ENCODE measurements at places on chromosomes 16 and 17. TPM values are rescaled to one million over a fixed set of nuclear protein-coding genes. Genes with fewer than 3 reads are reported as not detected.

DNA sequence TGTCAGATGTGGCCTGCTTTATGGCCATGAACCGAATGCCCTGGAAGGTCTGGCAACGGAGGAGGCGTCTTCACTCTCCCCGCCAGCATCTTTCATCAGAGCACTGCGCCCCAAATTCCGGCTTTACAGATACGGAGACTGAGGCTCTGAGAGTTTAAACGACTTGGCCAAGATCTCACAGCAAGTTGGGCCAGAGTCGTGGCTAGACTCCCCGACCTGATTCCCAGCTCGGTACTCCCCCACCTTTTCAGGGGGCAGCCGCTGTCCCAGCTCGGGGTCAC is 1.7 kb downstream of the NGFR start:
- DNase-seq: no peak

GRCh38 chr16:87721622-87722585 is 43.9 kb downstream of the KLHDC4 start:
- no peak for DNase-seq

Gene ABI3
- 1.1 TPM for total RNA-seq

Gene SHISA9
- under 0.01 TPM for total RNA-seq

DNA sequence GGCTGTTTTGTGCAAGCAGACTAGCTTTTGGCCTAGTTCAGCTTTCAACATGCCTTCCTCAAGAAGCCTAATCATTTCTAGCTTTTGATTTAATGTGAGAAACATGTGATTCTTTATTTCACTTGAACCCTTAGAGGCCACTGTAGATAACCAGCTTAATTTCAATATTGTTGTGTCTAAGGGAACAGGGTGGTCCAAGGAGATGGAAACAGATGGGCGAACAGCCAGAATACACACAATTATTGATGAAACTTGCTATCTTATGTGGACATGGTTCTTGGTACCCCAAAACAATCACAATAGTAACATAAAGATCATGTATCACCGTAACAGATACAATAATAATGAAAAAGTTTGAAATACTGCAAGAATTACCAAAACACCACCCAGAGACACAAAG is 4.8 kb downstream of the NPRL3 start:
- no peak for DNase-seq

GRCh38 chr17:32774695-32775084 is 102.2 kb downstream of the MYO1D start:
- DNase-seq: no peak

GRCh38 chr17:66508896-66509844 is 206.8 kb downstream of the PRKCA start:
- peak; percentile 90 for DNase-seq

Gene ETV4
- 4.3 TPM for total RNA-seq

- no peak for DNase-seq
Observed at GRCh38 chr17:4676791-4677190, 27.1 kb downstream of the PELP1 start.

GRCh38 chr16:56195151-56195550 is 3.9 kb downstream of the GNAO1 start:
- no peak for DNase-seq

GRCh38 chr16:54505549-54506213 is 219.1 kb upstream of the IRX3 start:
- no peak for DNase-seq

Gene RHBDL3
- 0.18 TPM for total RNA-seq

GRCh38 chr17:35734396-35734795 is 3.0 kb downstream of the RASL10B start:
- DNase-seq: no peak

Gene TP53TG3B
- total RNA-seq: not detected

Gene ZFP1
- 16.0 TPM for total RNA-seq

DNA sequence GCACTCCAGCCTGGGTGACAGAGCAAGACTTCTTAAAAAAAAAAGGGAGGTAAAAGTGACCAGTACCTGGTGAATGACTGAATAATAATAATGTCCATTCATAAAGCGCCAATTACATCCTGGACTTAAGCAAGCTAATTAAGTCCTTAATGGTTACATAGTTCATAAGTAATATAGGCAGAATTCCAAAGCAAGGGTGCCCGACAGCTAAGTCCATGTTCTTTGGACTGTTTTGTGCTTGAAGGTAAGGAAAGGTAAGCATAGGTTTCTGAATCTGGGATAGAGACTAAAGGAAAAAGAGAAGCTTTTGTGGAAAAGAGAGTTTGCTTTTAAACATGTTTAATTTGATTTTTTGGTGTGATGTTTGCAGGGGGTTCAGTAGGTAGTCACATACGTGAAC is 9.8 kb downstream of the POLR2A start:
- DNase-seq: no peak

- peak; percentile 12 for DNase-seq
Observed at GRCh38 chr17:45923511-45924268, 29.3 kb downstream of the MAPT start.

DNA sequence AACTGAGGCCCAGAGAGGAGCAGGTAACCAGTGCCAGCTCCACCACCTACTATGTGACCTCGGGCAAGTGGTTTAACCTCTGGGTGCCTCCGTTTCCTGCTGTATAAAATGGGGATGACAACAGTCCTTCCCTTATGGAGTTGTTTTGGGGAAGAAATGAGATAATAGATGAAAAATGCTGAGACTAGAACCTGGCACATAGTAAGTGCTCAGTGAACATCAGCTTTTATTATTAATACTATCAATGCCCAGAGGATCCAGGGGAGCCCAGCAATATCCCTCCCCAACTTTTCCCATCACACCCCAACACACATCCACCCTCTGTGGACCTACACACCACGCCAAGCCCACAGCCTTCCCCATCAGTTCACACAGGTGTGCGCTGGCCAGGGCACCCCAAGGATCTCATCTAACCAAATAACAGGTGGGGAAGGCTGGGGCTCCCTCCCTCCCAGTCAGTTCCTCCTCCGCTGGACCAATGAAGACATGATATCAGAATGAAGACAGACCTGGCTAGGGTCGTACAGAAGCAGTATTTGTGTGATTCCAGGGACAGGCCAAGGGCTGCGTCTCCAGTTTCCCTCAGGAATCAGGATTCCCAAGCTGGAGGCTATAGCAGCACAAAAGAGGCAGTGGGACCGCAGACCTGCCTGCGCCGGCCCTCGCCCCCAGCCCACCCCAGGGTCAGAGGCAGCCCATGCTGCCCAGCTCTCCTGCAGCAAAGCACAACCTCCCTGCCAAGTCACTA is 1.8 kb downstream of the ATP2A3 start:
- no peak for DNase-seq

Gene MMP15
- 0.18 TPM for total RNA-seq

GRCh38 chr16:72927199-72928089 is 120.5 kb downstream of the ZFHX3 start:
- DNase-seq: peak; percentile 97

DNA sequence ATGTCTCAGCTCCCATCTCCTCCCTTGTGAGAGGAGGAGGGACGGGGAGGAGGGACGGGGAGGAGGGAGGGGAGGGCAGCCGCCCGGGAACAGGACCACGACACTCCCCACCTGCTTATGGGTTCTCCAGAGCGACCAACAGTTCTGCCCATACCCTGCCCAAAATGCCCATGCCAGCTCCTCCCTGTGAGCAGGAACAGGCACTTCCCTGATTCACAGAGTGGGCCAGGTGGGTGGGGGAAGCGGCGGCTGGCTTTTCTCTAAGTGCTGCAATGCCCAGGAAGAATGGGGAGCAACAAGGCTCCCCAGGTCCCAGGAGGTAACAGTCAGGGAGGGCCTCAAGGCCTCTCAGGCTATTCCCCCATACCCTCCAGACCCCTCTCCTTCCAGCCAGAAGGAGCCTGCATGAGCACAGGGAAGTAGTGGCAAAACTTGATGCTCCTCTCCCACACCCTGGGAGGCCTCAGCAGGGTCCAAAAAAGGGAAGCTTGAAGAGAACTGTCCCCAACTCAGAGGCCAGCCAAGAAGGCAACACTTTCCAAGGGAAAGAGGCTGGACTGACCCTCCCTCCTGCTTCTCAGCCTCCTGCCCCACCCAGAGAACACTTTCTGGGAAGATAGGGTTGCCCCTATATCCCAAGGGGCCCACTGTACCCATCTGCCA is 53.8 kb downstream of the MYO18A start:
- DNase-seq: no peak

- DNase-seq: no peak
Observed at GRCh38 chr17:75269844-75270217, 1.2 kb downstream of the MIF4GD start.

DNA sequence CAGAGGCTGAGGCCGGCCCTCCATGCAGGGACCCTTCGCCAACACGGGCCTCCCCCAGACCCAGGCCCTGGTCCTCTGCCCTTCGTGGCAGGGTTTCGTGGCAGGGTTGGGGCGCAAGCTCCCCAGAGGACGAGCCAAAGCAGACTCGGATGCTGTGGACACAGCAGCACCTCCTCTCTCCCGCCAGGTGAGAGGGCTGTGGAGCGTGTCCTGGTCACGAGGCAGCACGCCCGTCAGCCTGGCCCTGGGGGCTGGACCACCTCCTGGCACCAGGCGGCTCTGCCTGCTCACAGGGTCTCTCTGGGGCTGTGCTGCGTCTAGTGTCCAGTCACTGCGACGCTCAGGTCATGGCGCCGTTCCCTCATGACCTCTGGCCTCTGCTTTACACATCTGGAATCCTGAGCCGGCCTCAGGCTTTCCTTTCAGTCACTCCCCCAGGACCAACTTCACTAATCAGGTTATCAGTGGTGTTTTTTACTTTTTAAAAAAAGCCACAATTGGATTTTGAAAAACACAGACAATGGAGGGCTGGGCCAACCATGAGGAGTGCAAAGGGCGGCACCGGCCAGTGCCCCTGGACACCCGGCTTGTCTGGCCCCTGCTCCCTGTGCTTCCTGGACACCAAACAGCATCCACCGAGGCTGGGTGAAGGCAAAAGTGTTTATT is 5.4 kb downstream of the NDUFAF8 start:
- DNase-seq: no peak

- peak; percentile 31 for DNase-seq
Observed at GRCh38 chr17:81253358-81254131, 14.4 kb downstream of the NDUFAF8 start.

Gene OR1A1
- not detected for total RNA-seq

DNA sequence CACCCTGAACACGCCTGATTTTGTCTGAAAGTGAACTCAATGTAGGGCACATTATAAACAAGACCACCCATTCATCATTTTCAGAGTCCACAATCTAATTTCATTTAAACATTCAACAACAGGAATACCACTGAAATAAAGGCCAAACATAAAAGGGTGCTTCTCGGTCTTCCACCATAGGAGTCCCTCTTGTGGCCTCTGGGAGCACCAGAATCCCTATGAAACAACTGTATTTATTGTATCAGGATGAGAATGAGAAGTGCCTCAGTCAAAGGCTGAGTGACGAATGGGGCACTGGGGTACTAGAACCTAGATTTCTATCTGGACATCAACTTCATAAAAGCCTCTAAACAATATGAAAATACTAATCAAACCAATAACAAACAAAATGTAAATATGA is 40.4 kb downstream of the NXPH3 start:
- DNase-seq: no peak

- DNase-seq: peak; percentile 80
Observed at GRCh38 chr16:81723098-81723723, 55.9 kb upstream of the PLCG2 start.

Gene MAF
- total RNA-seq: under 0.01 TPM

GRCh38 chr17:81378941-81379511 is 16.2 kb upstream of the BAHCC1 start:
- no peak for DNase-seq

Gene RAMP2
- 0.28 TPM for total RNA-seq

Gene CCL8
- not detected for total RNA-seq

Gene CALB2
- total RNA-seq: not detected

- DNase-seq: no peak
Observed at GRCh38 chr16:26335236-26335853, 643.6 kb downstream of the HS3ST4 start.

DNA sequence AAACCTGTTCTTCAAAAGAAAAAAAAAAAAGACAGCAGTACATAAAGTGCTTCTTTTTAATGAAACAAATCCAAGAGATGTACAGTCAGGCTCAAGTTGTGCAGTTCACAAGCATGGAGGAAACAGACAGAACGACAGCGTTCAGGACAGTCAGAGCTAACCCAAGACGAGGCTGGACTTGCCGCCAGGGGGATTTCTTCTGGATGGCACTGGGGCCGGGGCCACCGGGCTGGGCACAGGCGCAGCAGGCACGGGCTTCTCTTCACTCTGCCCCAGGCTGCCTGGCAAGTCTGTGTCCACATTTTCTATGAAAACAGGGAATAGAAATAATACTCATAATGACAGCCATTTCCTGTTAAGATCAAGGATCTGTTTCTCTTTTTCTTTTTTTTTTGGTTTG is 4.4 kb upstream of the NT5C start:
- DNase-seq: no peak

DNA sequence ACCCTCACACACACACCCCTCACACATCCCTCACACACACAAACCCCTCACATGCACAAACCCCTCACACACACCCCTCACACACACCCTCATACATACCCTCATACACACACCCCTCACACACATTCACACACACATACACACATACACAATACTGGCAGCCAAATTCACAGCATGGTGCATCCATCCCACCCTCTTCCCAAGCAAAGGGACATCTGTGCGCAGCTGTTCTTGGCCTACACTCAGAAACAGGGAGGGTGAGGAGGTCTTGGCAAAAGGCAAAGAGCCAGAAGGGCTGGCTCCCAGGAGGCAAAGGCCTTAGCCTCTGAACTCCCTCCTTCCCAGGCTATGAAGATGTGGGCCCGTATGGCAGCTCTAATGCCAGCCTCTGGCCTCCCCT is 23.4 kb downstream of the C17orf67 start:
- no peak for DNase-seq

DNA sequence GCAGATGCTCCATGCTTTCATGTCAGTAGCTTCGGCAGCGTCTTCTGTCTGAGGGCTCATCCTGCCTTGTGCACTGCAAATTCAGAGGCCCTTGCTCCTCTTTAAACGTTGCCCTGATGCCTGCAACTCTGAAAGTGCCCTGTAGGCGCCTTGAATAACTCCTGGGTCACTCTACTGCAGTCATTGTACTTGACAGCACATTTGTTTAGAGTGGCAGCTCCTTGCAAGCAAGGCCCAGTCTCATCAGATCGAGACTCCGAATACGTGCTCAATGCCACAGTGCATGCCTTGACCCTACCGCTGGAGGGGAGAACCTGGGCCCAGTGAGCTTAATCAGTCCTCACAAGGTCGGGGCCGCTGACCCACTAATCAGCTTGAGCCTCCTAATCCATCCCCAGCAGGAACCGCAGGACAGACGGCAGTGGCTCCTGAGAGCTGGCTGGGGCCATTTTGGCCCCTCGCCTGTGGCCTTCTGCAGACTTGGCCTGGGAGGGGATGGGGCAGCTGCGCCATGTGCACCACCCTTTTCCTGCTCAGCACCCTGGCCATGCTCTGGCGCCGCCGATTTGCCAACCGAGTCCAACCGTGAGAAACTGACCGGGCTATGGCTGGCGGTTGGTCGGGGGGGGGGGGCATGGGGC is at the start of gene PRCD:
Gene PRCD (plus strand): TSS at position 414 of the 641 bp plus-strand sequence. CDS start 98 bp downstream, at position 512.
- no peak for DNase-seq

GRCh38 chr17:48026502-48027321 is 10.9 kb downstream of the COPZ2 start:
- DNase-seq: peak; percentile 88

Gene CNTROB
- 12.5 TPM for total RNA-seq

DNA sequence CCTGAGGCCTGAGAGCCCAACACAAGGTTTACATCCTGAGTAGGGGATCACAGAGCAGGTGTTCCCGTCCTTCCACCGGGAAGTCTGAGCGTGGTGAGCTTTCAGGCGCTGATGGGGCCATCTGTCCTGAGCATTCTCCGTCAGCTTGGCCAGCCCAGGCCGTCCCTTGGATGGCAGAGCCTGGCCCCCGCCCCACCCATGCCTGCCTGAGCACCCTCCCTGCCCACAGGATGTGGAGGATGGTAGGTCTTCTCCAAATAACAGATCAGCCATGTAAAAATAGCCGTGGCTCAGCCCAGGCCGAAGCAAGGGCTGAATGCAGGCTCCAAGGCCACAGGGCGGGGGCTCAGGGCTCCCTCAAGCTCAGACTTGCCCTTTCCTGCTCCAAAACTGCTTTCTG is 20.2 kb downstream of the SPNS2 start:
- no peak for DNase-seq

All from IMR-90 (cell line).